ENCODE measurements at places on chromosomes 6 and 20.

- no peak for DNase-seq
Observed at GRCh38 chr20:35954907-35955251, 577 bp upstream of the SCAND1 start.

- DNase-seq = no peak
Observed at GRCh38 chr20:46802722-46803121, 91.9 kb upstream of the EYA2 start.

DNA sequence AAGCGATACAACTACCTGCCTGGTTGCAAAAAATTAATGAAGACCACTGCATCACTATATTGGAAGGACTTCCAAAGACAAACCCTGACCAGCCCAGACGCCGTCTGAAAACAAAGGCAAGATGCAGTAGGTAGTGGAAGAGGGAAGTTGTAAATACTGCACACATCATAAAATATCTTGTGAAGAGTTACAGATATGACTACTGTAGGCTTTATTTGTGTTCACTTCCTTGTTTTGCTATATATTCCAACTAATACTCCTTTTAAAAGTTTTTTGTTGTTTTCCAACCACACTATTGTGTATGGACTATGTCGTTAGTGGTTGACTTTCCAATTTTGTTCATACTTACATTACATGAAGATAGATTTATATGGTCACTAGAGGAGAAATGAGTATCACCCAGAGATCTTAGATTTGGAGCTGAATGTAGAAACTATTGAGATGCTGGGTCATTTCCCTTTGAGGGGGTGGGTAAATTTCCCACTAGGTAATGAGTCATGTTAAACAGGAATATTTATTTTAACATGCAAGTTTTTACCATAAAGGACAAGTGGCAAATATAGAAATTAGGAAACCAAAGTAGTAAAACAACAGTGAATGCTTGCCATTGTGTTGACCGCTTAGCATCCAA lies 16.6 kb upstream of the TXLNB start:
- DNase-seq = peak; percentile 22

GRCh38 chr20:19991308-19991707 lies 25.9 kb upstream of the NAA20 start:
- no peak for DNase-seq

DNA sequence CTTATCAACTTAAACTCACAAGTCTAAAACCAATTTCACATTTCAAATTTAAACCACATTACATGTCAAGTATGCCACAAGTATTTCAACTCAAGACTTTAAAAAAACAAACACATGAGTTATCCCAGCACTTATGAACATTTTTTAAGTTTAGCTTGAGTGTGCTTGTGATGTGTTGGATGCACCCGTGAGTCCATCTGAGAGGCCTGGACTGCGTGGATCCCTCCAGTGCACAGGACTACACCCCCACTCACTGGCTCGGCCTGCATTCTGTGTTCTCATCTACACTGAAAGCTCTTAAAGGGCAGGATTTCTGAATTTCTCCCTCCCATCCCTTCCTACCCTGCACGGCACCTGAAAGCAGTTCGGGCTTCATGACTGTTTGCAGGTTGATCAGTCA lies 128.8 kb upstream of the CD93 start:
- DNase-seq = no peak

Data from skeletal muscle cell (primary cell).